ENCODE measurements at places on chromosomes 6 and 20.

GRCh38 chr6:119986934-119987549, 637.5 kb upstream of the MAN1A1 start:
- DNase-seq = no peak

- DNase-seq = no peak
Observed at GRCh38 chr6:87736809-87737540, 34.9 kb upstream of the AKIRIN2 start.

DNA sequence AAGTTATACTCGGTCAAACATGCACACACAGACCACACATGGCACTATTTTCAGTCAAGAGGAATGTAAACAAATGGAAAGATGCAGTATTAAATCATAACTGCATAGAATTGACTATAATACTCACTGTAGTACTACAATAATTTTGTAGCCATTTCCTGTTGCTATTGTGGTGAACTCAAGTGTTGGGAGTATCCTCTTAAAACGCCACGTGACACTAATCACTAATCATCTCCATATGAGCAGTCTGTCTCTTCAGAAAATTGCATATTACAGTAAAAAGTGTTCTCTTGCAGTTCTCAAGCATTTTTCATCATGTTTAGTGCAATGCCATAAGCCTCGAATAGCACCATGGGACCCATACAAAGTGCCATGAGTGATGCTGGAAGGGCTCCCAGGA, 258.7 kb upstream of the ID4 start:
- no peak for DNase-seq

DNA sequence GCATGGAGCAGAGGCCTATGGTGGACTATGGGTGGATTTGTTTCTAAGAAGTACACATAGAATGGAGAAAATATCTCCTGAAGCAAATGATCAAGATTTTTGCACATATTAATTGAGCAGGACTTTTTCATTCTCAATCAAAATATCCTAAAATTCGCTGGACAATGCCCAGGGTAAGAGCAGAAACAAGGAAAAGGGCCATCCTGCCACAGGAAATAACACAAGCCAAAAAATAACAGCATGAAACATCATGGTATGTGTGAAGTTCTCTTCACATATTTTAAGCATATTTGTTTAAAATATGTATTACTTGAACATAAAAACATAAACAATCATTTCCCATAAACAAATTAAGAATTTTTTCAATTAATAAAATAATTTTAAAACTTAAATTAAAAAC, 868.9 kb downstream of the EPHA7 start:
- no peak for DNase-seq

DNA sequence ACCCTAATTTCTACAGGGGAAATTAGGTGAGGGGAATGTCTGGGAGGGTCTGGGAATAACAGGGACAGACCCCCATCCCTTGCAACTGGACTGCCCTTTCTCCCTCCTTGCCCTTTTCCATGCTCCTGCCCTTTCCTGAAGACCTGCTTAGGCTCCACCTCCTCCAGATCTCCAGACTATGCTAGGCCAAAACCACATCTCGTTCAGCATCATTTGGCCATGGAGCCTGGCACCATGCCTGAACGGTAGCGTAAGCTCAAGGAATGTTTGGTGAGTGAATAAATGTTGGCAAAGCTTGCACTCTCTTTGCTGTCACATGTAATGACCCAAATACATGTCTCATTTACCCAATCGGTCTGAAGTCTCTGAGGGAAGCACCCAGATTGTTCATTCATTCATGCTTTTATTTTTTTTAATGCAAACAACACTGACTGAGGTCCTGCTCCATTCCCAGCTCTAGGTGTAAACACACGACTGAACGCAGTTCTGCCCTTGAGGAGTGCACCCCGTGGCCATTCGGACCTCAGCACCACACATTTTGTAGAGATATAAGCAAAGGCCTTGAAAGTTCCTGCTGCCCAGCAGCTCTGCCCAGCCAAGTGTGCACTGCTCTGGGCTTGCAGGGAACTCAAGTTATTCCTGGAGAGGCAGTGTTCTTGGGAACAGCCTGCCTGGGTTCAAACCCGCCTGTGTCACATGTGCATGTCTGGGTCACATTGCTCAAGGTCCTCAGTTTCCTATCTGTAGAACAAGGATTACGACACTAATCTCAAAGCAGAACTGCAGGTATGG, 1.1 kb upstream of the GRM4 start:
- no peak for DNase-seq

DNA sequence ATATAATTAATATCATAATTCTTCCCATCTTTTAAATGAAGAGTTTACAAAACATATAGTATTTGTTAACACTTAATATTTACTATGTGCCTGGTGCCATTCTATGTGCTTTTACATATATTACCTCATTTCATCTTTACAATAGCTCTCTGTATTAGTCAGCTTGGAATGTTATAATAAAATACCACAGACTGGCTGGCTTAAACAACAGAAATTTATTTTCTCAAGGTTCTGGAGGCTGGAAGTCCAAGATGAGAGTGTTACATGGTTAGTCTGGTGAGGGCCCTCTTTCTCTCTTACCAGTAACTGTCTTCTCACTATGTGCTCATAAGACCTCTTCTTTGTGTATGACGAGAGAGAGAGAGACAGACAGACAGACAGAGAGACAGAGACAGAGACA, 110.2 kb downstream of the NKAIN2 start:
- DNase-seq = no peak

DNA sequence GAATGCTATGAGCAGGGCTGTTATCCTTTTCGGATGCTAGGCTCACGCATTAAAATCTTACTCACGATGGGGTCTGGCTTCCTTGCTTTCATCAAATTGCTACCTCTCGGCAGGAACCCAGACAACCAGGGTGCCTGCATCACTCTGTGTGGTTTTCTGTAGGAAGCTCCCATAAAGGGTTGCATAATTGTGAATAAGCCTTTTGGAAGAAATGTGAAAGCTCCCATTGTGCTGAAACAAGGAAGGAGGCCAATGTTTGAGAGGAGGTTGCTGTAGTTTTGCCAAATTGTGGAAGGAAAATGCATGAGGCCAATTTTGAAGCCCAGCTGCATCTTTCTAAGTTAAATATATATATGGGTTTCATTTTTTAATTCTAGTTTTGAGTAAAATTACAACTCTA, 615.5 kb downstream of the C6orf118 start:
- no peak for DNase-seq

DNA sequence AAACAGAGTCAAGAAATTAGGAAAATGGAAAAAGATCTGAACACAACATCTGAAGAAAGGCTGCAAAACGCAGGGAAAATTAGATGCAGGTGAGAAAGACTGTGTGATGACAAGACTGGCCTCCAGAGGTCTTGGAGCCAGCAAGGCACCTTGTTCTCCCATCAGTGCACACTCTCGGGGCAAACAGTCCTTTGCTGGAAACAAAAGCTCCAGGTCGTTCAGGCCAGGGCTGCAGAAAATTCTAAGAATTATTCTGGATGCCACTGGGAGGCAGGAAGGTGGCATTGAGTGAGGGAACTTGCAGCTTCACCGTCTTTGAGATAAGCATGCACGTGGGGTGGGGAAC, 219.9 kb upstream of the SSTR4 start:
- no peak for DNase-seq

DNA sequence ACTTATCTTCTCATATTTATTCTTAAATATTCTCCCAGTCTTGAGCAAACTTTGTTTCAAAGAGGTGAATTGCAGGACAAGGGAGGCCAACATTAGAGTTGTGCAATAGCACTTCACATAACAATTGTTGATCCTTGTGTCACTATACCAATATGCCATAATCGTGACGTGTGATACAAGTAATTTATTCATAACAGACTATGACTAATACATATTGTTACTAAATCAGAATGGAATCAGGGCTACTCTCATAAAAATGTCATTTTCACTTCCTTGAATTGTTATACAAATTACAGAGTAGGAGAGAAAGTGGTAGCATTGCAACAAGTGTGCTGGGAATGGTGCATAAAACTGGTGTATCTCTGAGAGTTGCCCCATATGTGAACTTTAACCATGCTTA, 37.2 kb upstream of the PLCB1 start:
- no peak for DNase-seq

DNA sequence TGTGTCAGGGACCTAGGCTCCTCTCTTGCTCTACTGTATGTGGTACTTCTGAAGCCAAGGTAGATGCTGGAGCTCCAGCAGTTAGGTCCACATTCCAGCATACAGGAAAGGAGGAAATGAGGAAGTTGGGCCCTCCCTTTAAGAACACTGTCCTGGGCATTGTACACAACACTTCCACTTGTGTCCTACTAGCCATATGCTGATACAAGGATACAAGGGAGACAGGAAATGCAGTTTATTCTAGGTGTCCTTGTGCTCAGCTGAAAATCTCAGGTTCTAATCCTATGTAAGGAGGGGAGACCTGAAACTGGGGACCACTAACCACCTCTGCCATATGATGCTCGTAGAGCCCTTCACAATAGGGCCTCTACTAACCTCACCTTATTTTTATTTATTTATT, 4.2 kb downstream of the TRIB3 start:
- DNase-seq = no peak

- no peak for DNase-seq
Observed at GRCh38 chr6:168493976-168494375, 53.0 kb downstream of the SMOC2 start.

DNA sequence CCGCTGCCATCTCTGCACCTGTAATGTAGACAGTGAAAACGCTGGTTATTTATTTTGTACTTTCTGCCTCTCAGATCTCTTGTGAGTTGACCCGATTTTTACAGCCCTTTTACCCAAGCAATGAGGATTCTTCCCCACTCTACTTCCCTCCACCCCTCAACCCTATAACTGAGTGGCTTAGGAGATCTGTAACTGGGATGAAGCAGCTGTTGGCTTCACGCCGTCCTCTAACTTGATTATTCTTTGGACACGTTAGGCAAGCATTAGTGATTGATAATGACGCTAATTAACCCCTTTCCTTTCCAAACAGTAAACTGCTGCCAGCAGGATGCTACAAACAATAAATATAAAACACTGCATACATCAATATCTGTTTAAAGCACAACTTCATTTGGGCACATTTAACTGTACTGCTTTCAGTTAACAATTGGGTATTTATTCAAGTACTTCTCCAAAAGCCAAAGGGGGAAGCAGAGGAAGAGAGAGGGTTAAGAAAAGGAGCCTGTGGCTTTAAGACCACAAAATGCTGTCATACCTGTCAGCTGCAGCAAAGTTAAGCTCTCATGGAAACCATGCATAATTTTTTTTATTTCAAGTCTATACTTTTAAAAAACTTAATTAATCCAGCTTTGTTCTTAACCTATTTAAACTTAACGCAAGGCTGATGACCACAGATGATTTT, 21.2 kb downstream of the TFAP2A start:
- no peak for DNase-seq

DNA sequence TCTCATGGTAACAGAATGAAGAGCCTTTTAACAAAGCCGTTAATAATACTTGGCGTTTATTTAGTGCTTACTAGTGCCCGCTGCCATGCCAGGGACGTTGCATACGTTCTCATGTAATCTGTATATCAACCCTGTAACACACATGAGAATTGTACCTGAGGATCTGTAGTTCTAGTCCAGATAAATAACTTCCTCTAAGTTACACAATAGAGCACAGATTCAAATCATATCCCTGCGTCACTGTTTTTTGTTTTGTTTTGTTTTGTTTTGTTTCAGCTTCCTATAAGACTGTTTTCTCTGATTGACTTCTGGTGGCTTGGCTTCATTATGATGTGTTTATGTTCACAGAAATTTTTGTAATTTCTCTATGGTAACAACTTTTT, 553 bp downstream of the ZSCAN16 start:
- no peak for DNase-seq

DNA sequence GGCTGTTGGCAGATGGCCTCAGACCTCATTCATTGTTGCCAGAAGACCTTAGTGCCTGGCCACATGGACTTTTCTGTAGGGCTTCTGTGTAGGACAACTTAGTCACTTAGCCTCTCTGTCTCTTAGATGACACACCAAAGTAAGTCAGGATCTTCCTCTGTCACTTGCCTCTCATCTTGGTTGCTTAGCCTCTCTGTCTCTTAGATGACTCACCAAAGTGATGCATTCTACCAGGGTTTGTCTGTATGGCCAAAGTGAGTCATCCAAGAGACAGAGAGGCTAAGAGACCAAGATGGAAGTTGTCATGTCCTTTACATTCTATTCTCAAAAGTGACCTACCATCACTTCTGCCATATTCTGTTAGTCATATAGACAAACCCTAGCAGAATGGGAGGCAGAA, 255.9 kb upstream of the DEFB112 start:
- DNase-seq = no peak

DNA sequence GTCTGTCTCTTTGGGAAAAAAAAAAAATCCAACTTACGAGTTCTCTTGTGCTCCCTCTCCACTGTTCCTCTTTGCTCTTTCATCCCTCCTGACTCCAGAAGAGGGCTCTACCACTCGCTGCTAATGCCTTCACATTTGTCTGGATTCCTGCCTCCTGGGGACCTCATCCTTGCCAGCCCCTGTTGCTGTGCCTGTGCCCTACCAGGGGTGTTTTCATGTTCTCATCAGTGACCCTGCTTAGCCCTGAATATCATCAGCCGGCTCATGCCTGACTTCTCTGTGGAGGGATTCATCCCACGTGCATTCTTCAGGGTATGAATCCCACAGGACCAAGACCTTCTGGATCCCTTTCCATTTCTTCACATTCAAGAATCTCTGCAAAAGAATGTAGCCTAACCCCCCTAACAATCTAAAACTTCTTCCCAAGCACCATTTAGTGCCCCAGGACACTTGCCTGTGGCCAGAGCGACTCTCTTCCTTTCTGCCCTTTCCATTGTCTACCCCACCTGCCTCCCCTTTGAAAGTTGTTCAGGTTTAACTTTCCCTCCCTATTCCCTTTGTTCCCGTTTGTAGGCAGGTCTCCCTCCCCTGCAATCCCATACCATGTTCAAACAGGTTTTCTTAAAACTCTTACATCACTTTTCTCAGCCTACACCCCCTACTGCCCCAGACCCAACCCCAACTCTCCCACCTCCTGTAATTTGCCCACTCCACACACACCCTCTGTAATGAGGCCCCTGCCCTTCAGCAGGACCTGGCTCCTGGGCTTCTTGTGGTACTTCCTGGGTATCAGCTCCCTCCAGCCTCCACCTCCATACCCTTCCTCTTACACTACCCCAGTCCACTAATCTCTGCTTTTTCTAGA, 50.2 kb downstream of the RREB1 start:
- no peak for DNase-seq

GRCh38 chr6:31861150-31861549, 1.5 kb downstream of the NEU1 start:
- DNase-seq = no peak

DNA sequence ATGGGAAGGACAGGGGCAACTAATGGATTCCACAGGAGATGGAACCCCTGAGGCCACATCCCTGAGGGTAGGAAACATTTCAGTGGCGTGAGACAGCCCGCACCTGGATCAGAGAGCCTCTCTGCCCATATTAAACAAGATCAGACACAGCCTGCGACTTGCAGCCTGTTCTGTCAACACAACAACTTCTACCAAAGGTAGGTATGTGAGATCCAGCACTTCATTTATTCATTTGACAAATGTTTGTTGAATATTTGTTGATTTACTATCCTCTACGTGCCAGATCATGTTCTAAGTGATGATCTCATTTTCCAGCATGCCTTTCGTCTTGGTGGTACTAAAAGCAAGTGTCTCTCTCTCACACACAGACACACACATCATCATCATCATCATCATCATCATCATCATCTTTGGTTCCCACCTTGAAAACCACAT, 43.2 kb upstream of the NT5E start:
- no peak for DNase-seq
